B cell (primary cell): ENCODE measurements at places on chromosomes 16 and 17.

DNA sequence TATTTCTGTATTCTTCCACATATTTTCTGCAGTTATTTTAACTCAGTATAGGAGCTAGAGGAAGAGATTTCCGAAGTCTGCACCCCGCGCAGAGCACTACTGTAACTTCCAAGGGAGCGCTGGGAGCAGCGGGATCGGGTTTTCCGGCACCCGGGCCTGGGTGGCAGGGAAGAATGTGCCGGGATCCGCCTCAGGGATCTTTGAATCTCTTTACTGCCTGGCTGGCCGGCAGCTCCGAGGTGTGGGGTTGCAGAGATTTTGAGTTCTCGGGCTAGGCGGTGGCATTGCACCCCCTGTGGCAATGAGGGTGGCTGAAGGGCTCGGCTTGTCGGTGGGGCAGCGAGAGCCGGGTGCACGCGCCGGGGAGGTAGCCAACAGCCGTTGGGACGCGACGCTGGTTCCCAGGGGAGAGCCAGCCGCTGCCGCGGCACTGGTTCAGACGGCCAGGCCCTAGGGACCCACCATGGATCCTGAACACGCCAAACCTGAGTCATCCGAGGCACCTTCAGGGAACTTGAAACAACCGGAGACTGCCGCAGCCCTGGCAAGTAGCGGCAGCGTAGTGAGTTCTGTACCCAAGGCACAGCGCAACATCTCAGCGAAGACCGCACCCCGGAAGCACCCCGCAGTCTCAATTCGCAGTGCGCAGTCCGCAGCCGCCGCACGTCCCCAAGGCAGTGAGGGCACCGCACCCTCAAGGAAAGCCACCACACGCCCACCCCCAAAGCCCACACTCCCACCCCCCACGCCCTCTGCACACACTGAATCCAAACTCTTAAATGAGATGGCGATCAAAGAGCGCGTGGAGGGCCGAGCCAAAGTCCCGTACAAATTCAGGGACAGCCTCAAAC is at the start of gene CMTM1:
TSS of gene CMTM1 (plus strand) at position 389 of the 851 bp plus-strand sequence. CDS start at position 464, 75 bp downstream.
- no peak for DNase-seq

DNA sequence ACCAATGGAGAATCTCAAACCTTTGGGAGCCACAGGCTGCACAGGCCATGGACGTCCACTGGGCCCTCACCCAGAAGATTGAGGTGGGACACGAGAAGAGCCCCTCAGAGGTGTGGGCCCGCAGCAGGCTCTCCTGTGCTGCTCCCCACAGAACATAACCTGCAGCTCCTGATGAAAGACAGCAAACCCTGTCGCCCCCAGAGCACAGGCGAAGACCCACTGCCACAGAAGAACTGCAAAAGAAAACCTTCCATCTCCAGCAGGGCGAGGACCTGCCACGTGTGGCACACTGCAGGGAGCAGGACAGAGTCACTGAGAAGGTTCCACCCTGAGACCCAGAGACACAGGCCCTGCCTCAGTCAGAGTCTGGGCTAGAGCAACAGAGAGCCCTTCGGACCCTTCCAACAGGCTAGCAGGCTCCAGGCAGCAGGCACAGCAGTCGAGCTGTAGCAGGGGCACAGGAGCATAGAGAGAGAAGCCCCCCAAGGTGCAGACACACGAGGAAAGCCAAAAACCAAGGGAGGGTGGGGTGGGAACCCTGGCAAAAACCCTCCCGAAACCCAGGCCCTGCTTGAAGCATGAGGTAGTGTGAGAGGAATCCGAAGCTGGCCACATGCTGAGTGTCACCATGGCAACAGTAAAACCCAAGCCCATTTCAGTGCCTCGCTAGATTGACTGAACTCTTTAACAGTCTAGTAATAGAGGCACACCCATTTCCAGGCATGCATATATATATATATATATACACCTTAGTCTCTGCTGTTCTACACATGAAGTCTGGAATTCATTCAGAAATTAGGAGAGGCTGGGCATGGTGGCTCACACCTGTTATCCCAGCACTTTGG is 60.0 kb upstream of the CHMP6 start:
- DNase-seq, result no peak

- no peak for DNase-seq
Measured at GRCh38 chr16:11632455-11632939, 35.8 kb upstream of the SNN start.

DNA sequence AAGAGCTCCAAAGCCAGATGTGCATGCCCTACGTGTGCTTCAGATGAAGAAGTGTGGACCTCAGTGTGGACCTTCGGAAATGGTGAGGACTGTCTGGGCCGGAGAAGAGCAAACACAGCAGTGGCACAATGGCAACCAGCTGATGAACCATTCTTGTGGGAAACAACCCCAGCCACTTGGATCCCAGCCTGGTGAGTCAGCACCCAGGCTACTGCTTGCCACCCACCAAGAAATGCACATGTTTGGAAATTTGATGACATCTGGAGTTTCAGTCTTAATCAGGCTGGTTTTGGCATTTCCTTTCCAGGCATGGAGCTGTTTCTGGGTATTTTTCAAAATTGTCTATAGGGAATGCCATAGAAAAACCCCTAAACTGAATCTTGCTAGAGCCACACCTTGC is 42.7 kb downstream of the DYNLRB2 start:
- DNase-seq, result no peak
